Stimulated activated CD4-positive, alpha-beta T cell treated with anti-CD3 and anti-CD28 coated beads, TNF-alpha, amount 100 ng/mL, for 24 hours (primary cell): ENCODE measurements at places on chromosomes 7 and 10.

- DNase-seq: no peak
These were observed 89.3 kb downstream of the CHST15 start for GRCh38 chr10:124003871-124004662.

DNA sequence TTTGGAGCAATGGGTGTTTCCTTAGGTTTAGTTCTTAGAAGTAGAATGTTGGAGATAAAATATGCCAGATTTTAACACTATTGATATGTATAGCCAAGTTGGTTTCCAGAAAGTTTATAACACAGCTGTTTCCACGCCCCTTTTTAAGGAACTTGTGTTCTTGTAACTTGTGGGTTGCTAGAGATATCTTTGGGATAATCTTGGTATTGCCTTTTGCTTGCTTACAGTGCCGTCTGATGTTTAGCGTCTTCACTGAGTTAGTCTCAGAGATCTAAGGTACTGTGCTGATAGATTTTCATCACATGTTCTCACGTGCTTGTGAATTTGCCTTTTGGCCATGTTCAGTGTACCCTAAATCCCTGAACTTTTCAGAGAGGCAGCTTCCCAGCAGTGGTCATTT lies 12.4 kb downstream of the TMEM248 start:
- DNase-seq: no peak

DNA sequence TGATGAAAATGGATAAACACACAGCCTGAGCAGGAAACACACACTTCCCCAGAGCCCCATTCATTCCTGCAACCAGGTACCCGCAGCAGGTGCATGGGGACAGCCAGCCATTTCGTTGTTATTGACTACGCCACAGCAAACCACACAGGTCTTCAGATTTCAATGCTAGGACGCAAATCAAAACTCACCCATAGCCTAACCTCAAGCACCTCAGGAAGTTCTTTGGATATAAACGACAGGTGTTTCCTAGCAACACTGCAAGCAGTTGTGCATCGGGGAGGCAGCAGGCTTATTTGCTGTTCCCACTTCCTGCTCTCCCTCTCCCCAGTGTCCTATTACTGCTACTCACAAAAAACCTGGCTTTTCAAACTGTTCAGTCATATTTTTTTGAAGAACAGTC lies 176.5 kb upstream of the FRMD4A start:
- no peak for DNase-seq

- no peak for DNase-seq
These were observed 177.9 kb downstream of the RPS24 start for GRCh38 chr10:78211561-78212051.

- DNase-seq: no peak
These were observed 51.0 kb downstream of the AMZ1 start for GRCh38 chr7:2738766-2739549.

- DNase-seq: no peak
These were observed 115.9 kb downstream of the ZMIZ1 start for GRCh38 chr10:79184657-79185056.

DNA sequence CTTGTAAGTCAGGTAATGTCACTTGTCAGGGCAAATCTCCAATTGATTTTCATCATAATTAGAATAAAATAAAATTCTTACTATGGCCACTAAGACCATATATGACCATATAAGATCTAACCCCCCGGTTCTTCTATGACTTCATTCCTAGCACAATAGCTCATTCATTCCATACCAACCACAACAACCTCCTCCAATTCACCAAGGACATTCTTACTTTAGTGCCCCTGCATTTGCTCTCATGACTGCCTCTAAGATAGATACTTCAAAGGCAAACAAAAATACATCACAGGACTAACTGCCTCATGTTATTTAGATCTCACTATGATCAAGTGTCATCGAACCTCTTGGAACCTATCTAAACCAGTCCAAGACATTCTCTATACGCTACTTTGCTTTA lies 90.8 kb downstream of the SNX13 start:
- DNase-seq: no peak

DNA sequence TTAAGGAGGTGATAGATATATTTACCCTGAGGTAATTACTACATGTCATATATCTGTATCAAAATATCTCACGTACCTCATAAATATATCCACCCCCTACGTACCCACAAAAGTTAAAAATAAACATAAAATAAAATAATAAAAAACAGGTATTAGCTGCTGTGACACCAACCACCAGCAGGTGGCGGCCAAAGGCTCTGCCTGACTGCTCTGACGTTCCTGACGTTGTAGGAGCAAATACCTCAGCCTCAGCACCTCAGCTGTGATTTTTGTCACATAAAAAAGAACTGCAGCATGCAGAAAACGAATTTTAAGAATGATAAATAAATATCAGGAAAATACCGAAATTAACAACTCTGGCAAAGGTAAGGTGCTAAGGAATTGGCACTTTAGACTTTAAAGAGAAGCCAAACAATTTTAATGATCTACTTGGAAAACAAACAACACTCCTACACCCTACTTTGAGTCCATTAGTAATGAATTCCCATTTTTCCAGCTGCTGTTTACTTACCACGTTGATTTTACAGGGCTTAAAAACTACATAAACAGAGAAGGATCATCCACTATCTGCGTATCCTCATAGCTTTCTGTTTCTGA lies 125.4 kb upstream of the TARP start:
- peak; percentile 47 for DNase-seq

- DNase-seq: peak; percentile 22
These were observed 154.1 kb upstream of the AHR start for GRCh38 chr7:17144322-17144721.

DNA sequence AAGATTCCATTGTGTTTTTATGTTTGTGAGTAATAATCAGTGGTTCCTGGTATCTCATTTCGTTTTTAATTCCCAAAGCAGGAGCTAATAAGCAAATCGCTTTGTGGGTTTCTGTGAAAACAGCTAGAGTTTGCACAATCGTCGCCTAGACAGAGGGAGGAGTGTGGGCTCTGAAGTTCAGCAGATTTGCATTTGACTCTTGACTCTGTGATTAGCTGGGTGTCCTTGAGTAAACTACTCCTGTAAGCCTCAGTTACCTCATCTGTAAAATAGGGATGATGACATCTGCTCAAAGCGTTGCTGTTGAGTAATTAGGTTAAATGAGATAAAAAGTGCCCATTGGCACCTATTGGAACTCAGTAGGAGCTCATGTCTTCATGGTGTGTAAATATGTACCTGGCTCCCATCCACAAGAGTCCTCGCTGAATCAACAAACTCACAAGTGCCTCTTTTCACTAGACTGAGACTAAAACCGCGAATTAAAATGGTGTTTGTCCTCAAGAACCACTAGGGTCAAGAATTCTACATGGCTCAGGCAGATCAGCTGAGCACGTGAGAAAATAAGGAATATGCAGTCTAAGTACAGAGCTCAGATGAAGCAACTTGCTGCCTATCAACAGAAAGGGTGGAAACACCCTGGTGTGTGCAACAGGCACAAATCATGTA lies 385.8 kb upstream of the C7orf33 start:
- DNase-seq: no peak

- DNase-seq: no peak
These were observed 456.8 kb upstream of the KLF6 start for GRCh38 chr10:4241724-4242345.

DNA sequence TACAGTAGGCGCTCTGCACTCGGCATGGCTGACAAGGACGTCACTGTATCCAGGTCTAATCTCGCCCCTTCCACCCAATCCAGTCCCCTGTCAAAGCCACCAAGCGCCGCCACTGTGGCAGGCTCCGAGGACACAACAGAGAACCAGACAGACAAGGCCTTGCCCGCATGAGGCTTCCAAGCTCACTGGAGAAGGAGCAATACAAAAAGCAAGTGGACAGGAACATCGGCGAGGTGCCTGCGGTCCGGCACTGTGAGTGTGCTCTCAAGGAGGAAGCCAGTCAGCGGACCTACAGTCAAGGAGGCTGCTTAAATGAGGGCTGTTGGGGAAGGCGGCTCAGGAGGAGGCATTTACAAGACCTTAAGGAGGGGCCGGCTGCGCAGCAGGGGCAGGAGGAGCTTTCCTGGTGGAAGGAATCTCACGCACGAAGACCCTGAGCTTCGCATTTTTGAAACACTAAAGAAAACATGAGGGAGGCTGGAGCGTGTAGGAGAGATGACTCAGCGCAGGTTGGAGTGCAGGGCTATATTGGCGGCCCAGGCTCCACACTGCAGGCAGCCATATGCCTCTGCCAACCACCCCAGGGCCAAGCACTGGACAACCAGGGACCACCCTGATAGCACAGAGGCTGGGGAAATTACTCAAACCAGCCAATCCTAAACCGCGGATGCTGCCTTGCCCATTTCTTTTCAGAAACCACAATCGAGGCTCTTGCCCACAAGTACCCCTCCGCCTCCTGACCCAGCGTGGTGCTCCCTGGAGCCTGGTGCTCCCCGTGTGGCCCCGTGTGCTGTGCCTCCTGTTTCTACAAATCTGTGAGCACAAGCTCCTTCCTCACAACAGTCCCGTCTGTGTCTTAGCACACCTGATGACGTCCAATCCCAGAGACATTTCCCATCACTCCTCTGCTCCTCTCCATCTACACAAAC lies 28.9 kb downstream of the GNA12 start:
- DNase-seq: no peak

DNA sequence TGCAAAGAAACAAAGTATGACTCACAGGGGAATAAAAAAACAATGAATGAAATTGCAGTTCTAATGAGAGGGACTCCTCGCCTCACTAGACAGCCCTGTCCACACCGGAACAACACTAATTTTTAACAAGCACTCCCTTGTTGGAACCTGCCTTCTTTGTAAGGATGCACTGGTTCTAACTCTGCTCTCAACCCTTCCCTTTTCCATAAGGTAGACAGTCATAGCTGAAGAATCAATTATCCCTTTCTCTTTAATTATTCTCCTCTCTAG lies 65.1 kb downstream of the TSPAN12 start:
- no peak for DNase-seq

GRCh38 chr10:47165168-47165710 lies 134.8 kb upstream of the GDF10 start:
- no peak for DNase-seq

DNA sequence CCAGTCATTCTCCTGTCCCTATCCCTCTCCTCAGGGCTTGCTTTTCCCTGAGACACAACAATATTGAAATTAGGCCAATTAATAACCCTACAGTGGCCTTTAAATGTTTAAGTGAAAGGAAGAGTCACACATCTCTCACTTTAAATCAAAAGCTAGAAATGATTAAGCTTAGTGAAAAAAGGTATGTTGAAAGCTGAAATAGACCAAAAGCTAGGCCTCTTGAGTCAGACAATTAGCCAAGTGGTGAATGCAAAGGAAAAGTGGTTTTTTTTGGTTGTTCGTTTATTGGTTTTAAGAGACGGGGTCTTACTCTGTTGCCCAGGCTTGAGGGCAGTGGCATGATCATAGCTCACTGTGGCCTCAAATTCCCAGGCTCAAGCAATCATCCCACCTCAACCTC lies 9.7 kb upstream of the ATAD1 start:
- no peak for DNase-seq

DNA sequence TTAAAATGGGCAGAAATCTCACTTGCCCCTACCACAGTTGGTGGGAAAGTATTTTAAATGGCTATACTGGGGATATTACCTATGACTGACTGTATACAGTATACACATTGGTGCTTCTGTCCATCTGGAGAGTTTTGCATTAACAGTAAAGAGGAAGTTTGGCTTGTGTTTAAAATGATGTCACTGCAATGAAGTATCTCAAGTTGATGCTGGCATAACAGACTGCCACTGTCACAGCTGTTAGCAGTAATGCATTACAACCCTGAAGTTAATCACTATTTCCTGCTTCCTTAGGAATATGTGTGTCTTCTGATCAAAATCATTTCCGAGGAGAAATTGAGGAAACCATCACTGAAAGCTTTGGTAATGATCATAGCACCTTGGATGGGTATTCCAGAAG lies 1.9 kb downstream of the DKK1 start:
- DNase-seq: no peak

DNA sequence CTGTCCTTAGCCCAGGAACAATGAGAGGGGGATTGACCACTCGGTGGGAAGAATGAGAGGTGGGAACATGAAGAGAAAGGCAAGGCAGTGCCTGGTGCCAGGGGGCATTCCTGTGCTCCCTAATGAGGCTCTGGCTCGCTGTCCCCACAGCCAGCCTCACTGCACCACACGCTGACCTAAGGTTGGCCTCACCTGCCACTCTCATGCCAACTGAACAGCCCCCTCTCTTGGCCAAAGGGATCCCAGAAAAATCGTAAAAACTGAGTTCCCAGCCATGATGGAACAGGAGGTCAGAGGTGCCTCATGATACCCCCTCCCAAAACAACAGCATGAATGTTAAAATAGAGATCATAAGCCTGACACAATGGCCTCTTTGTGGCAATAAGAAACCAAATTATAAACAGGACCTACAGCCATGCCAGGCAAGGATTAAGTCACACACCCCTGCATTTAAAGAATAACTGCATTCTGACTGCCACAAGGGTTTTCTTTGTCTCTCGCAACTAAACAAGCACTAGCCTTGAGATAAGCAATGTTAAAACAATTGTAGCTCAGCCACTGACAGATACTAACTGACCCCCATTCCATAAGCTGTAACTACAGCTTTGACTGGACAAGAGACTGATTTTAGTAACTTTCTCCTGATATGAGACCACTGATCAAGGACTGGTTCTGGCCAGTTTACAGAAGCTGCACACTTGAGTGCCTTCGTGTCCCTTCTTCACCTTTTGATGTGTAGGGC lies 149.2 kb downstream of the SH2D4B start:
- no peak for DNase-seq

- no peak for DNase-seq
These were observed 17.2 kb upstream of the SLK start for GRCh38 chr10:103949728-103950127.

DNA sequence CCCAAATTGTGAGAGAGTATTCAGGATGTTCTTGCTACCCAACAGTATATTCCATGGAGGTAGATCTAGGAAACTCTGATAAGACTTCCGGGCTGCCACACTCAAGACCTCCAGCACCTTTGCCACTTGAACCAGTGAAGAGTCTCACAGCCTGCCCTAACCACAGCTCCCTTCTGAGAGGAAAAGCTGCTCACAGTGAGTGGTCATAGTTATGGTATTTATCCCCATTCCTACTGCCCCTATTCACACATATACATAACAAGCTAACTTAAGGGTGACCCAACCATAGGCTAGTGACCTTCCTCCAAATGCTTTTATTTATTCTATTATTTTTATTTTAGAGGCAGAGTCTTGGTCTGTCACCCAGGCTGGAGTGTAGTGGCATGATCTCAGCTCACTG lies 156.3 kb downstream of the PTEN start:
- DNase-seq: no peak

DNA sequence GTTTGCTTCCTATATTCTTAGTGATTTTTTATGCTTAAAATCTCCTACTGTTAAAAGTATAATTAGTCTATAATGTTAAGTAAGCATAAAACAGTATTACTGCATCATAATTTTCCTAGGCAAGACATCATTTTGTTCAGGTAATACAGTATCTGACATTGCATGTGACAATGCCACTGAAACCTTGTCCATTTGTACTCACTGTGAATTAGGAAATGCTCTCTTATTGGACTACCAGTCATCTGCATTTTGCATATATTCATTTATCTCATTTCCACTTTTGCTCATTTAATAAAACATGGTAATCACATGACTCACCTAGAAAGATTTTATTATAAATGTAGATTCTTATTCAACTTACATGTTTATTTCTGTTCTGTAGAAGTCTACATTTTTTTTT lies 379.1 kb downstream of the ETV1 start:
- DNase-seq: no peak

GRCh38 chr7:41915871-41916270 lies 213.0 kb upstream of the INHBA start:
- no peak for DNase-seq
